Esophagus mucosa (tissue), 1 donor: ENCODE measurements at places on chromosomes 4 and X.

- no peak for ATAC-seq
These were observed 19.8 kb upstream of the DDX3X start for GRCh38 chrX:41314204-41314603.

DNA sequence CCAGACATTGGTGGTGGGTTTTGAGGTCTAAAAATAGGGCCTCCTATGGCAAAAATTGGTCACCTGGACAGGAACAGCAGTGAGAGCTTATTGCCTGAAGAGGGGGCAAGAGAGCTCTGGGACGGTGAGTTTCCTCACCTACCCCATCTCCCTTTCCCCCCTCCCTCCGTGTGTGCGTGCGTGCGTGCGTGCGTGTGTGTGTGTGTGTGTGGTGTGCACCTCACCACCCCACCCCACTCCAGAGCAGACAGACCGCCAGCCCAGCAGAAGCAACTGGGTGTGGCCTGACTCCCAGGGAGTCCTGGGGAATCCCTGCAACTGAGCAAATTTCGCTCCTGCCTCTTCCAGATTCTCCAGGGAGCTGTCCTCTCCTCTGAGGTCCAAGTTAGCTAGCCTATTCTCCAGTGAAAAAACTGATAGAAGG is 44.7 kb downstream of the PRPS1 start:
- ATAC-seq: peak; percentile 79

DNA sequence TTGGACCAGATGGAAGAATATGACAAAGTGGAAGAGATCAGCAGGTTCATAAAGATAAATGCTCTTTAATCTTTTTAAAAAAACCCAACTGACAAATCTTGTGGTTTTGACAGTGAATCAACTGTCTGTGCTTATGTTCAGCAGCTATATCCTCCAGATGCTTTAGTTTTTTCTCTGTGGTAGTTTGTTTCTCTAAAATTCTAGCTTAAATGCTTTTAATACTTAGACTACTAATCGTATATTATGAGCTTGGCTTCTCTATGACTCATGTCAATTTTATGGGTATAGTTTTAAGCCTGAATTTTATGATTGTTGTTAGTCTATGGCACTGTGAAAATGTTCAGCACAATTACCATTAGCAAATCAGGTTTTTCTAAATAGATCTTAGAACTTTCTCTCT is 12.9 kb downstream of the HHIP start:
- no peak for ATAC-seq

DNA sequence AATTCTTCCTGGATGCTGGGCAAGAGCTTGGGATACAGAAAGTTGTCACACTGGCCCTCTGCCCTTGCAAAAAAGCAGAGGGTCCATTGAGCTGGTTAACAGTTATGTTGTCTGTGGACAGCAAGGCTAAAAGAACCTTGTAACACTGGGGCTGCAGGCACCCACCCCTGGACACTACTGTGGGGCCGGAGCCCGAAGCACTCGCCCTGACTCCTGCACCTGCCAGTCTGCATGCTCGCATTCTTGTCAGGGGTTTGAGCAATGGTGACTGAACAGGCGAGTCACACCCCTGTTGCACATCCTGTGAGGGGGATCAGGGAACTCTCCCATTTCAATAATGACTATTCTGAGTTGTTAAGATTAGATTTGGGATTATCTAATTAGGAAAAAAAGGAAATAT is 23.6 kb downstream of the ADH4 start:
- no peak for ATAC-seq

DNA sequence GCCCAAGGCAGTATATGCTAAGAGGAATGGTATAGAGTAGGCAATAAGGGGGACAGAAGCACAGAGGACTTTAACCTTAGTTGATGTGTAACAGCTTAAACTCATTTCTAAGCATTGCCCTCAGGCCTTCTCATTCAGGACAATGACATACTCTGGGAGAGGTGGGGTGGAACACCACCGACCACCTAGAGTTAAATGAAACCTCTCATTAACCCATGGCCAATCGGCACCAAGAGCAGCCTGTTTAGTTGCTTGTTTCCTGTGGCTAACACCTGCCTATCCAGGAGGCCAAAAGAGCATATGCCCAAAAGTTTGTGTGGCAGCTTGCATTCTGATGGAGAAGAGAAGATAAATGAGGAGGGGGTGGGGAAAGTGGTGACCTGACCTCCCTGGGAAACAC is 88.7 kb upstream of the PLAC1 start:
- no peak for ATAC-seq

DNA sequence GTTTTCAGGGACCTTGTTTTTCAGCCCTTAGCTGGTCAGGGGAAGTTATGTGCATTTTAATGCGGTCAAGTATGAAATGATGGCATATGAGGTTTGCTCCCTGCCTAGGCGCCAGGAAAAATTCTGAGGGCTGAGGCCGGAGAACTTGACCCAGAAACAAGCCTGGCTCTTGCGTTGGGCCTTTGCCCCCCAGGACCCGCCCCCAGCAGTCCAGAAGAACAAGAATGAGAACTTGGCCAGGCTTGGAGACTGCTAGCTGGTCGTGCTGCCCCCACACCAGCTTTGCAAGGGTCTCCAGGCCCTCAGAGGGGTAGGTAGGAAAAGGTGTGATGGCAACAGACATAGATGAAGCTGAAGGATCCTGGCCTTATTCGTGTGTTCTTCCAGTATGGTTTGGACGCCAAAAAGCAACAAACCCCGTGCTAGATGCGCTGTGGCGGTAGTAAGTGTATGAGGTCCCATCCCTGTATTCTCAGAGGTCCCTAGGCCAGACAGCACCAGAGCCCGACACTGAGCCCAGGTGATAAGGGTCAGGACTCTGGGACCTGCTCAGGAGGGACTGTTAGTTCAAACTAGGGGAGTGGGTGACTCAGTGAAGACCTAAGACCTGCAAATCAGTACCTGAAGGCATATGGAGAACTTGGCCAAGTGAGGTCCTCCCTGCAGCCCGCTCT is 10.5 kb downstream of the NKX3-2 start:
- ATAC-seq: no peak

GRCh38 chr4:39490322-39490721 is 31.5 kb downstream of the LIAS start:
- no peak for ATAC-seq

- no peak for ATAC-seq
These were observed 1.1 kb upstream of the CHST7 start for GRCh38 chrX:46572340-46572936.

DNA sequence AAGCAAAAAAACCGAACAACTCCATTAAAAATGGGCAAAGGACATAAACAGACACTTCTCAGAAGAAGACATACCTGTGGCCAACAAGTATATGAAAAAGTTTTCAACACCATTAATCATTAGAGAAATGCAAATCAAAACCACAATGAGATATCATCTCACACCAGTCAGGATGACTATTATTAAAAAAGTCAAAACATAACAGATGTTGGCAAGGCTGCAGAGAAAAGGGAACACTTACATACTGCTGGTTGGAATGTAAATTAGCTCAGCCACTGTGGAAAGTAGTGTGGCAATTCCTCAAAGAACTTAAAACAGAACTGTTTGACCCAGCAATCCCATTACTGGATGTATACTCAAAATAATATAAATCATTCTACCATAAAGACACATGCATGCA is 436.3 kb downstream of the KLHL13 start:
- no peak for ATAC-seq

GRCh38 chr4:3847211-3847940 is 81.2 kb downstream of the ADRA2C start:
- ATAC-seq: no peak

DNA sequence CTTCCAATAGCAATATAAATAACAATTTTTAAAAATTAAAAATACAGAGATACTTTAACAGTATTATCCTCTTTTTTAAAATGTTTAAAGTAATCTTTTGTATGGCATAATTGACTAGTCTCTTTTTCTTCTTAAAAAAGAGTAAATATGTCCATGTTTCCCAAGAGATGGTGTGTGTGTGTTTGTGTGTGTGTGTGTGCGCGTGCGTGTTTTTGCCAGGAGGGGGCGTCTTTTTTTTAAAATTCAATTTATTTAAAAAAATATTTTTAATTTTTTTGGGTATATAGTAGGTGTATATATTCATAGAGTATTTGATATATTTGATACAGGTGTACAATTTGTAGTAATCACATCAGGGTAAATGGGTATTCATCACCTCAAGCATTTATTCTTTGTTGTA is 1073.7 kb downstream of the PCDH7 start:
- ATAC-seq: no peak

GRCh38 chrX:132612821-132613564 is 124.2 kb upstream of the MBNL3 start:
- ATAC-seq: no peak

GRCh38 chr4:128979934-128980333 is 113.4 kb downstream of the SCLT1 start:
- ATAC-seq: peak; percentile 71

DNA sequence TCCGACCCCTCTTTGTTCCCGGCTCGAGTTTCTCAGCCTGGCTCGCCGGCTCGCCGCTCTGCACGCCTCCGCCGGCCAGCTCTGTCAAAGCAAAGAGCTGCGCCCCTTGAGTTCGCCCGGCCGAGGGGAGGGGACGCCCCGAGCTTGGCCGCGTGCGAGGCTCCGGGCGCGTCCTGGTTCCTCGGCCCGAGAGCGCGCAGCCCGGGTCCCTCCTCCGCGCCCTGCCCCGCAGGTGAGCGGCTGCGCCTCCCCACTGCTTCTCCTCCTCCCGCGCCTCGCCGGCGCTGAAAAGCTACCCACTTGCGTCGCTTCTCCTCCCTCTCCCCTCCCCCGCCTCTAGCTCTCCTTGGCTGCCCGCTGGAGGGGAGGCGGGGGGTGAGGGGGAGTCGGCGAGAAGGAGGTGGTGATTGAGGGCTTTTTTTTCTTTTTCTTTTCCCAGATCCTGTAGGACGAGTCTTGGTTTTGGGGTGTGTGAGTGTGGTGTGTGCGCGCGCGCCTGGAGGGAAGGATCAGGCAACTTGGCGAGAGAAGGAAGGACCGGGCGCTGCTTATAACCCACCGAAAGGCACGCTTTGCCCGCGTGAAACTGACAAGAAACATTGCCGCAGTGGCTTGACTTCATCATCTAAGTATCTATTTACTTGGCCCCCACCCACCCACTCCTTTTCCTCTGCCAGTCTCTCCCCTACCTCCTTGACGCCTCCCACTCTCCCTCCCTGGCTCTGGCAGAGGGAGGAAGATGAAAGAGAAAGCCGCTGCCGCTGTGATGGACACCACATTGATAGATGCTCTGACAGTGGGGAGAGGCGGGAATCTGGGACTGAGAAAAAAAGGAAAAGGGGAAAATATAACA is at the start of gene LEF1:
LEF1 (minus strand) TSS at position 262 of the 853 bp plus-strand sequence. CDS start 1,165 bp downstream, outside the sequence.
- peak; percentile 74 for ATAC-seq

- no peak for ATAC-seq
These were observed 2.1 kb downstream of the SEL1L3 start for GRCh38 chr4:25860586-25861279.

- no peak for ATAC-seq
These were observed 921.9 kb upstream of the DIAPH2 start for GRCh38 chrX:95762716-95763115.

DNA sequence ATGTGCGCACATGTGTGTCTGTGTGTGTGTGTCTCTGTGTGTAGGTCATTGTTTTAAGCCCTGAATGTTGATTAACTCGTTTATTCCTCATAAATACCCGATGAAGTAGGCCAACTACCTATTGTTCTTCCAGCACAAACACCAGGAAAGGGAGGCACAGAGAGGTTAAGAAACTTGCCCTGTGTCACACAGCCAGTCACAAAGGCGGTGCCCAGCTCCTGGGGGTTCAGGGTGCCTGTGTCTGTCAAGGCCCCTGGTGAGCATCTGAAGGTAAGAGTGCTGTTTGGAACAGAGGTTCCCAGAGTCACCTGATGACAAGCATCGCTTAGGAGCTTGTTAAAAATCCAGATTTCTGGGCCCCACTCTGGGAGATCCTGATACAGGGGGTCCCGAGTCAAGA is 18.0 kb upstream of the SH3TC1 start:
- ATAC-seq: no peak

- no peak for ATAC-seq
These were observed 227.1 kb downstream of the SH2D1A start for GRCh38 chrX:124573468-124573867.

DNA sequence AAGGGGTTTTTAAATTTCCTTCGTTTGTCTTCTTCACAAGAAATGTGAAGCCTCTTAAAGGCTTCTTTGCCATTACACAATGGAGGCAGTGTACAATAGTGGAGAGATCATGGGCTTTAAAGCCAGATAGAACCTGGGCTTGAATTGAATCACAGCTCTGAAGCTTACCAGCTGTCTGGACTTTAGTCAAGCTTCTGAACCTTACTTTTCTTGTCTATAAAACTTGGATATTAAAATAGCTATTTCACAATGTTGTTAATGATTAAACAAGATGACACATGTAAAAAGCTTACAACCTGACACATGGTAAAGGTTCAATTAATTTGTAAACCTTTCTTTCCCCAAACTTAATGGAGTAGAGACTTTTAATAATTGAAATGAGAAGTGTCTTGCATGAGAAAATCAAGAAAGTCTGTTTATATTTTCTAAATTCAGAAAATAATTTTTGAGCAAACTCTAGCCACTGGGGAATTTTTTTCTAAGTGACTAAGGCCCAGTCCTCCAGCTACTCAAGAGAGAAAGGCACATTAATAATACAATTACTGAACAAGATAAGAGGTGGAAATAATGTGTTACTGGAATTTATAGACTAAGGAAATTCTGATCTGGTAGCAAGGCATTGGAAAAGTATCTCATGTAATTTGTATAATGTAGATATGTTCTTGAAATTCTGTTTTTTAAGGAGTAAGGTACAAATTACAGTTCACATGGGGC is 21.7 kb upstream of the TBC1D8B start:
- ATAC-seq: peak; percentile 92

GRCh38 chr4:7089213-7089986 is 21.5 kb upstream of the GRPEL1 start:
- no peak for ATAC-seq

- ATAC-seq: no peak
These were observed 40.1 kb downstream of the FAM241A start for GRCh38 chr4:112185334-112185733.

DNA sequence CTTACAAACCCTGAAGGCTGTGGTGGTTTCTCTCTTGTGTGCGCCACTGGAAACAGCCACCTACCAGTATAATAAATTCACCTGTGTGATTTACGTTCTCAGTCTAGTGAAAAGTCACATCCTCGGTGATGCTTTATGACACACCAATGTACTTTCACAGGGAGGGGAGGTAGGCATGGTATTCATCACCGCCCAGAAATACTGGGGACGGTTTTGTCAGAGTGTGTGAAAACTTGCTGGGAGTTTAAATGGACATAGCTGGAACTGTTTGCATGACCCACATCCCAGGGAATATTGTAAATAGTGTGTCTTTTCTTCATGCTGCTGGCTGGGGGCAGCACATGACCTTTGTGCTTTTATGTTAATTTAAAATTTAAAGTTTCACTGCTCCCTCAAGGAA is 421.8 kb downstream of the MAPK10 start:
- no peak for ATAC-seq
